ENCODE measurements at places on chromosomes 7 and 10.

DNA sequence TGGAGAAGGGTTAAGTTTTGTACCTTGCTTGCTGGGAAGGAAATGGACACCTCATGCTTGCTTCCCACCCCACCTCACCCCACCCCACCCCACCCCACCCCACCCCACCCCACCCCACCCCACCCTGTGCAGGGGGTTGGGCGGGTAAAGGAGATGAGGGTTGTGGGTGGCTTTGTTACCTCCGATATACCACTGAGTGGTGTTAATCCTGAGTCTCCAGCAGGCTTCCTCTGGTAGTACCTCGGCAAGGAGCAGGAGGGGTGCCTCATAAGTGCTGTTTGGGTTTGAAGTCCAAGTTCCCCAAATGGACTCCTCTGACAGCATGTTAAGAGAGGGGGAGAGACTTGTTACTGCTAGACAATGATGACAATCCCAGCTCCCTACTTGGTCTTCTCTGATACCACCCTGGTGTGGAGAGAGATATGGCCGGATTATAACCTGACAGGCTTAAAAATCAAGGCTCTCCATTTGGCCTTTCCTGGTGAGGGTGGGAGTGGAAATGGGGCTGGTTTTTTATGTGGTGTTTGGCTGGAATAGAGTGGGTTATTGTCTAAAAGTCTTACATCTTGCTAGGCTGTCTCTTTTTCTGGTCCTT is 11.7 kb downstream of the SAMD8 start:
- DNase-seq = no peak

DNA sequence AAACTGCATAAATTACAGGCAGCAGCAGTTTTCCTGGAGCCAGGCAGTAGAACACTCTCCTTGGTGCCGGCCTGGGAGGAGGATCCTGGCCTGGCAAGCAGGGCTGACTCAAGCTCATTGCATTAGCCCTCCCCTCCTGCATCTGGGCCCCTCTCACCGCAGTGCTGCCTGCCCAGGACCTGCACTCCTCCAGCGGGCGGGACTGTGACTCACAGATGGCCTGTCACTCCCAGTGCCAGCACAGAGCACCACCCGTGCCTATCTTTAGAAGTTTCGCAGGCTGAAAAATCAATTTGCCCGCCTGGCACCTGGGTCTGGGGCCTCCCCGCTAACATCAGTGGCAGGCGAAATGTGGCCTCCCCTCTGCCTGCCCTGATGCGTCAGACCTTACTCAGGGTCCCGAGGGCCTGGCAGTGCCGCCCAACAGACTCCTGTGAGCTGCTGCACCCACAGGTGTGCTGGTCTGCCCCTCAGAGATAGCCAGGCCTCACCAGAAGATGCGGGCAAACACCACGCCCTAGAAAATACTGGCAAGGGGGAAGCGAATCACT is 123.8 kb downstream of the KCNMA1 start:
- no peak for DNase-seq

DNA sequence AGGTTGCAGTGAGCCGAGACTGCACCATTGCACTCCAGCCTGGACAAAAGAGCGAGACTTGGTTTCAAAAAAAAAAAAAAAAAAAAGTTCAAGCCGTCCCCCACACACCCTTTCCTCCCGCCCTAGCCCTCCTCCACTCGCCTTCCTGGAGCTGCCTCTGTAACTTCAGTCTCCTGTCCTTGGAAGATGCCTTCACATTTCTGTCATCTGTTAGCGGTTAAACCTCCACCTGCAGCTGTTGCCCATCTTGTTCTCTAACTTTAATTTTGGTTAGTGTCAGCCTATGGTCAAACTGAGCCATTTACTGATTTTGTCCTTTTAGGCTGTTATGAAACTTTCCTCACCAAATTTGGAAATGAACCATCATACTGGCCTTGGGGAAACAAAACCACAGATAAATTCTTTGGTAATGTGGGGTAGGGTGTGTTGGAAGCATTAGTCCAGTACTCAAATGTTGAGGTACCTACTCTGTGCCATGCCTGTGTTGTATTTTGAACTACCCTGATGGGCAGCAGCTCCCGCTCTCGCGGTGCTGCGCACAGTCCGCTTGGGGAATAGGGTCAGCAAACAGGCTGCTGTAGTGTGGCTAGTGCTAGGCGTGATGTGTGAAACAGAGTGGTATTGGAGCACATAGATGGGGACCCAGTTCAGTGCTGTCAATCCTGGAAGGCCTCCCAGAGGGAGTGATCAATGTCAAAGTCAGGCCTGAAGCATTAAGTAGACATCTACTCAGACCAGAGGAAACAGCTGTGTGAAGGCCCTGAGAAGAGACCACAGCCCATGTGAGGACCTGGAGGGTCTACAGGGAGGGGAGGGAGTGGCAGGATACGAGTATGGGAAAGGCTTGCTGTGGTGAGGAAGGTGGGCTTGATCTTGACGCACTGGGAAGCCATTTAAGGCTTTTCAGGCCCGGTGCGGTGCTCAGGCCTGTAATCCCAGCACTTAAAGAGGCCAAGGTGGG is 26.9 kb downstream of the SFXN4 start:
- no peak for DNase-seq

- DNase-seq = no peak
These were observed 42.0 kb upstream of the PCLO start for GRCh38 chr7:83204715-83205114.

DNA sequence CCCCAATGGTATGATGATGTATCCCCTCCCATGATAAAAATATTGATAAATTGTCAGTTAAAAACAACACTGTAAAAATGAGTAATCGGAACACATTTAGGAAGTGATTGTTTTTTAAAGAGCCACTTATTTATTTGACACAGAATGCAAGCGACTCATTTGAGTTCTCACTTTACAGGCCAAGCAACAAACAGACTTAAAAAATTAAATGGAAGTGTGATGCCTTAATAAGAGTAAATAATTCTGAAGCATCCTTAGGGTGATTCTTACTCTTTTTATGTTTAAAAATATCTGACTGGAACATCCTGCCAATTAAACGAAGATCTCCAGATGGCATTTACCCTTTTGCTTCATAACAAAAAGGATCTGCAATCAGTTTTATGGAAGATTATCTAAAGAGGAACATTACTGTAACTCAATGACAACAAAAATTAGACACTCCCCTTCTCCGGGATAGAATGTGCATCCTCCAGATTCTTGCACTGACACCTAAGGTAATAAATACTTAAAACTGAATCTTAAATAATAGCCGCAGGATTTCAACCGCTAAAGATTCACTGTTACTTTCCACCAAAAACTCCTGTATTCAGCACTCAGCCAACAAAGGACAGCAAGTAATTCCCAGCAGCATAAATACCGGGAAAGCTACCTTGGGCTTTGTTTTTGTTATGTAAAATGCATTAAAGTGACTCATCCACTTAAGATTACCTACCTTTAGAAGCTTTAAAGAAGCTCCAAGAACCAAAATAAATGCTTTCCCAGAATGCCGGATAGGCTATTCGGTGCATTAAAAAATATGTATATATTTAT is 1.7 kb downstream of the CACNA2D1 start:
- DNase-seq = no peak

DNA sequence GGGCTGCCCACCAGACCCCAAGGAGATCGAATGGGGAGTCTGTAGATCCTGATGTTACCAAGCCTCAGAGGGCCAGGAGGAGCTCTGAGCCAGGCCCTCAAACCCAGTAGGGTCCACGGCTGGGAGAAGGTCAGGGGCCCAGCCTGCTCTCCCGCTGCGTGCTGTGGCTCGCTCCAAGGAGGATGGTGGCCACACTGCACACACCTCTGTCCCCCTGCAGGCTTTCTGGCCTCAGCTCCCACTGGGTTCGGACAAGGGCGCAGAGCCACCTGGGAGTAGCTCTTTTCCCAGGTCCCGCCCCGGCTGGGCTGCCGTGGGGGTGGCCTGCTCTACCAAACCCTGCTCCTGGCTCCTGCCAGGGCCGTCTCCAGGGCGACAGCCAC is 175.8 kb downstream of the ZNF248 start:
- no peak for DNase-seq

- no peak for DNase-seq
These were observed 368.1 kb downstream of the CXCL12 start for GRCh38 chr10:44016589-44017482.

- no peak for DNase-seq
These were observed 192.3 kb upstream of the PRSS58 start for GRCh38 chr7:142450206-142450605.

DNA sequence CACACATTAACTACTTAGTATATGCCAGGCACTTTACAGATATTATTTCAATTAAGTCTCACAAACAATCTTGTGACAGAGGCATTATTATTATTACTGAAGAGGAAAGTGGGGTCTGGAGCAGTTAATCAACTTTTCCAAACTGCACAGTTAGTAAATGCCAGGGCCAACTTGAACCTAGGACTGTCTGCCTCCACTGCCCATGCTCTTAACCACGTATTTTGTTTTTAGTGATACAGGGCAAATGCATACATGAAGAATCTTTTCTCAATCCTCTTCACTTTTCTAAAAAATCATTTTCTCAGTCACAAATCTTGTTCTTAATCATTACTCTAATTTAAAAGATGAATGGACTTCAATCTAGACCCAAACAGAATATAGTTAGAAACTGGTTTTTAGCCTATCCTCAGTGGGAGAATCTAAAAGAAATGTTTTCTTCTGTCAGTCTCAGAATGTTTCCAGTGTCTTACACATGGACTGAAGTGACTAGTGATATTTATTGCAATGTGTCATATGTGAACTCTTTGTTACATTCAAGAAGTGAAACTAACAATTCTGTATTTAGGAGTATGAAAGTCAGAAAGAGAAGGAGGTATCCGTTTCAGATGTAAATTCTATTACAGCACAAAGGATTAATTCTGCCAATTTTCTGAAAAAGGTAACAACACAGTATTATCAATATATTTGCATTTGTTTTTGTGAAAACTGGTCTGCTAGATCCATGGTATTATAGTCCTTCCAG is 55.5 kb upstream of the CCNJ start:
- no peak for DNase-seq

DNA sequence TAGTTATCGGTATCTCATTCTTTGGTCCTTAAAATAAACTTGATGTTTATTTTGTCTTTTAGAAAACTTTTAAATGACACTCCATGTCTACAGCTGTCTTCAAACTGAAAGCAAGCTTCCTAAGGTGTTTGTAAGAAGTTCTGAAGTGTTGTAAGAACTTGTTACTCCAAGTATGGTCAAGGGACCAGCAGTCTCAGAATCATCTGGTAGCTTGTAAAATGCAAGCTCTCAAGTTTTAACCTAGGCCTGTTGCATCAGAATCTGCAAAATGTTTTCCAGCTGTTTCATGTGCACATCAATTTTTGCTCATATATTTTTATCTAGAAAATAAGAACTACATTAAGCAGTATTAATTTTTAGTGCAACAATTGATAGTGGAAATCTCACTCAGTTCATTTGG is 104.1 kb downstream of the THSD7A start:
- no peak for DNase-seq
